ENCODE measurements at places on chromosomes 5 and 9. TPM values are rescaled to one million over a fixed set of nuclear protein-coding genes. Genes with fewer than 3 reads are reported as not detected.

ARHGAP26 gene
- 4.4 TPM for total RNA-seq

COL23A1 gene
- not detected for total RNA-seq

CBY3 gene
- total RNA-seq = not detected

IFNA13 gene
- not detected for total RNA-seq

ZNF484 gene
- total RNA-seq = 15.4 TPM
